ENCODE measurements at places on chromosomes 6 and 20.

GRCh38 chr6:118770112-118770788, 118.9 kb upstream of the CEP85L start:
- DNase-seq: no peak

GRCh38 chr6:1468126-1468525, 78.8 kb downstream of the FOXF2 start:
- DNase-seq: no peak

- no peak for DNase-seq
Measured at GRCh38 chr6:20744911-20745557, 210.8 kb downstream of the CDKAL1 start.

DNA sequence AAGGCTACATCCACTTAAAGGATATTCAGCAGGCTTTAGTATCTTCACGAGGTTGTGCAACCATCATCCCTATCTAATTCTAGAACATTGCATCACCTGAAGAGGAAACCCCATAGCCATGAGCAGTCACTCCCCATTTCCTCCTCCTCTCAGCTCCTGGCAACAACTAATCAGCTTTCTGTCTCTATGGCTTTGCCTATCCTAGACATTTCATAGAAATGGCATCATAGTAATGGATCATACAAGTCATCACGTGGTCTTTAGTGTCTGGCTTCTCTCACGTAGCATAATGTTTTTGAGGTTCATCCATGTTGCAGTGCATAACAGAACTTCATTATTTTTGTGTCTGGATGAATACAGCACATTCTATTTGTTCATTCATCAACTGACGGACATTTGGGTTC, 20.5 kb downstream of the SNAI1 start:
- no peak for DNase-seq

DNA sequence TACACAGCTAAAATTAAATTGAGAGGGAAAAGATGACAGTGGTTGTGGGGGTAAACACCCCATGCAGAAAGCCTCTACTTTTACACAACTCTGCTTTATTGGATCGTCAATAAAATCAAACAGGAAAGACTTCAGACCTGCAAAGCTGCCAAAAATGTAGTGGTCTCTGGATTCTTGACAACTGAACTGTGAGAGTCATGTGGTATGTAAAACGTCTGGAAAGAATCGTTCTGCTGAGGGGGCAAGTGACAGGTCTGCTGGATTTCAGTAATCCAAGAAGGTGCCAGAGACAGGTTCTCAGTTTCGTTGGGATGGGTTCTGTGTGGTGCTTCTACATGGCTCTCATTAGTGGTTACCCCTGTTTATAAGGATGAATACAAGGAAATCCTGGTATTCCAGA, 63.3 kb downstream of the TSPYL4 start:
- no peak for DNase-seq

DNA sequence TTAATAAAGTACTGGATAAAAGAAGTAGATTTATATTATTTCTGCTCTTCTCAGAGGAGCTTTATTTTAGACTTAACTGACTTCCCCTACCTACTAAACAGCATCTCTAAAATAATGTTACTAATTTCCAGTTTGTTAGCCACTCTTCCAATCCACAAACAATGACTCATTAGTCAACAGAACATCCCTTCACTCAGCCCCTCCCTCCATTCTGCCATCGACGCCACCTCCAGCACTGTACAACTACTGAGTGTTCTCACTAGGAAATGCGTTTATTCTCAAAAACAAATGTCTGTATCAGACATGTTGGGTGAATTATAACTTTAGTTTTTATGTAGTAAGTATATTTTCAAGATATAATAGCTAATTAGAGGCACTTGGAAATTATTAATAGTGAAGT, 427.0 kb downstream of the EYS start:
- DNase-seq: no peak

DNA sequence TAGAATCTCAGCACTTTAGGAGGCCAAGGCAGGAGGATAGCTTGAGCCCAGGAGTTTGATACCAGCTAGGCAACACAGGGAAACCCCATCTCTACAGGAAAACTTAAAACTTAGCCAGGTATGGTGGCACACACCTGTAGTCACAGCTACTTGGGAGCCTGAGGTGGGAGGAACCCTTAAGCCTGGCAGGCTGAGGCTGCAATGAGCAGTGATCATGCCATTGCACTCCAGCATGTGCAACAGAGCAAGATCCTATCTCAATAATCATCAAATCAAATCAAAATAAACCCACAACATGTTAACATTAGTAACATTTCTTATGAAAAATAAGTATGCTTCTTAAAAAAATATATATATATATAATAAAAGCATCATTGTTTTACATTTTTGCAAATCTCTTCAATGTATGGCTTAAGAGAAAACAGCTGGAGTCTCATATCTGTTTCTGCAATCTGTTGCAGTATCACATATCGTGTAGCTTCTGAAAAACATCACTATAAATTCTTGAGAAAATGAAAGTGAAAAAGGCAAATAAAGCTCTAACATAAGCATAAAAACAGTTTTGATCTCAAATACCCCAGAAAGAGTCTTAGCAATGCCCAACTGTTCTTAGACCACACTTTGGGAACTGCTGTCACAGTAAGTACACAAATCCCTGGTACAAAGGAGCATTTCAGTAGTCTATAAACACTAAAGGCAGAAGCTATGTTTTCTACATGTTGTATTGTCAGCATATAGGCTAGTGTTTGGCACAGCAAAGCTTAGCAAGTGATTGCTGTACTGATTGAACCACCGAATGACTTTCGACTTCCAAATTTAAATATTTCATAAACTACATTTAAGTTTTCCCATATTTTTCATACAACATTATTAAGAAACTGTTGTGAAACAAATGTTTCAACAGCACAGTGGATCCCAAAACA, 8.0 kb downstream of the MMUT start:
- no peak for DNase-seq

- DNase-seq: peak; percentile 31
Measured at GRCh38 chr20:59165396-59165795, 1.8 kb downstream of the ZNF831 start.

GRCh38 chr6:159375014-159375413, 205.8 kb downstream of the FNDC1 start:
- DNase-seq: no peak

GRCh38 chr20:44832724-44833123, 22.4 kb upstream of the RIMS4 start:
- DNase-seq: no peak

GRCh38 chr6:157219201-157220200, 103.8 kb downstream of the TMEM242 start:
- no peak for DNase-seq

DNA sequence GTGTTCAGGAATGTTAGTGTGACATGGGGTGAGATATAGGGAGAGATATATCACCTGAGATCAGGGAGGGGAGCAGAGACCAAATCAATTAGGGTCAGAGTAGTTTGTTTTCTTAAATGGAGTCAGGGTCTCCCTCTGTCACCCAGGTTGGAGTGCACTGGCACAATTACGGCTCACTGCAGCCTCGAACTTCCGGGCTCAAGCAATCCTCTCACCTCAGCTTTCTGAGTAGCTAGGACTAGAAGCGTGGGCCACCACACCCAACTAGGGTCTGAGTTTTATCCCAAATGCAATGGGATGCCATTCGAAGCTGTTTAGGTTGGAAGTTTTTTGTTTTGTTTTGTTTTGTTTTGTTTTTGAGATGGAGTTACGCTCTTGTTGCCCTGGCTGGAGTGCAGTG, 3.1 kb upstream of the NCOA3 start:
- no peak for DNase-seq

DNA sequence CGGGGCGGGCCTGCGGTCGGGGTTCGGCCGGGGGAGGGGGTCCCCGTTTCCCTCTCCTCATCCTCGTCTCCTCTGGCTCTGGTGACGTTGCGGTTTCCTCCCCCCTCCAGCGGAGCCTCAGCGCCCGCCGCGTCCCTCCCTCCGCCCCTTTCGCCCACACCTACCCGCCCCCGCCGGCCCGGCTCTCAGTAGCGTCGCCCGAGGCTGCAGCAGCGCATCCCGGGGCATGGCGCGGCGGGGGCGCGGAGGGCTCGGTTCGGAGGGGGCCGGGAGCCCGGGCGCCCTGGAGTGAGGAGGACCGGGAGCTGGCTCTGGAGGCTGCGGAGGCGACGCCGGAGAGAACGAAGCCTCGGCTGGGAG, at the start of gene DSE:
Gene DSE (plus strand): TSS at position 188 of the 360 bp plus-strand sequence. CDS start 28,304 bp downstream, outside the sequence.
- DNase-seq: peak; percentile 47

DNA sequence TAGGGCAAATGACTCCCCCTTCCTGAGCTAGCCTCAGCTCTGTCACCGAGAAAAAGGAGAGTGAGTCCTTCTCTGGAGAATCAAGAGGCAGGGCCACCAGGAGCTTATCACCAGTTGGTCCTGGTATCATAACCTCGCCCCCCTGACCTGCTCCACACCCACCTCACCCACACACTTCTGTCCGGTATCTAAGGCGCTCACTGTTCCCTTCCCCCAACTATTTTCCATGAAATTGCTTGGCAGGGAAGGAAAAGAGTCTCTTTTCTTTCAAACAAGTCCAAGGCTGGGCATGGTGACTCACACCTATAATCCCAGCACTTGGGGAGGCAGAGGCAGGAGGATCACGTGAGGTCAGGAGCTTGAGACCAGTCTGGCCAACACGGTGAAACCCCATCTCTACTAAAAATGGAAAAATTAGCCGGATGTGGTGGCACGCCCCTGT, 77.6 kb downstream of the ZMYND8 start:
- DNase-seq: no peak

DNA sequence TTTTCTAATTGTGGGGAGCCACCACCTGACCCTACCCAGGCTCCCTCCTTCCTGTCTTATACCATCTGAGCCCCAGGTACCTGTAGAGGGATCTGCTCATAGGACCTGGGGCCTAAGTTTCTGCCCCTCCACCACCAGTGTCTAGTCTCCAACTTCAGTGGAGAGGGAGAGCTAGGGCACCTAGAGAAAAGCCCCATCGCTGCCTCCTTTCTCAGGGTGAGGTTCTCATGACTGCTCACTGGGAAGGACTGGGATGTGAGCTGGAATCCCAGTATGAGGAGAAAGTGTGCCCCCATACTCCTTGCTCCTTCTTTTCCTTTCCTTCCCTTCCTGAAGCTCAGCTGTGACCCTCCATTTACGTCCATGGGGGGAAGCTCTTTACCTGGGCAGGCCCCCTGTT, 231.6 kb downstream of the LRFN2 start:
- DNase-seq: no peak

- DNase-seq: no peak
Measured at GRCh38 chr6:126033696-126034095, 47.4 kb downstream of the TRMT11 start.

GRCh38 chr6:155623450-155624178, 168.0 kb upstream of the NOX3 start:
- no peak for DNase-seq

DNA sequence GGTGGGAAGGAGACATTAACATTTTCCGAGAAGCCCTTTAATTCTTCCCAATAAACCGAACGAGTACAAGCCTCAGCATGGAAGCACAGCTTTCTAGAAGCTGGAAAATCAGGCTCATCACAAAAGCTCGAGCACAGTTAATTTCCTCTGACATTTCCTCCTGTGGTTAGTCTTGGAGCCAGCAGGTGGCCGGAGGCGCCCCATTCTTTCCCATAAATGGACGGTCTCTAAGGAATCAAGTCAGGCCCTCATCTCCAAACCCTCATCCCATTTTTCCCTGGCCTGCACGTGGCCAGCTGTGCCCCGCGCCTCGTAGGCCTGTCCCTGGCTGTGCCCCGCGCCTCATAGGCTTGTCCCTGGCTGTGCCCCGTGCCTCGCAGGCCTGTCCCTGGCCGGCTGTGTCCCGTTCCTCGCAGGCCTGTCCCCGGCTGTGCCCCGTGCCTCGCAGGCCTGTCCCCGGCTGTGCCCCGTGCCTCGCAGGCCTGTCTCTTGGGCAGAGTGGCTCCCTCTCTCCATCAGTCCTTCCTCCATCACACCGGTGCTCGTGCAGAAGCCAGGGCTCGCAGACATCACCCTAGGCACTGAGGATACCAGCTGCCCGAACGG, 19.7 kb upstream of the NTSR1 start:
- no peak for DNase-seq

- no peak for DNase-seq
Measured at GRCh38 chr6:3916211-3916610, 67.0 kb downstream of the FAM50B start.

DNA sequence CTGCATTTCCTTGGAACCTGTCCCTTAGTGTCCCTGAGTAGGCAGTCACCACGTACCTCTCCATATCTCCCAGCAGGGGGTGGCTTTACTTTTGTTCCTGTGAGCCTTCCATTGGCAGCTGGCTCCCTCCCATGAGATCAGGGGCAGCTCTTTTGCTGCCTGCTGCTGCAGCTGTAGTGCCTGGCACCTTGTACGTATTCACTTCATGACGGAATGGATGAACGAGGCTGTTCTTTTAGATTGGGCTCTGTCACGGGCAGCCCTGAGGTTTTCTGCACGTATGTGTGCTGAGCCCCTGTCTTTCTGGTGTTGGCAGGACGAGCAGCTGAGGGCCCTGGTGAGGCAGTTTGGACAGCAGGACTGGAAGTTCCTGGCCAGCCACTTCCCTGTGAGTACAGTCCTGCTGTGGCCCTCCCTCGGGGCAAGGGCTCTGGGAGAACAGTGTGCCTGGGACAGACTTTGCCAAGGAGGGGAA, 14.6 kb downstream of the MYBL2 start:
- DNase-seq: no peak

DNA sequence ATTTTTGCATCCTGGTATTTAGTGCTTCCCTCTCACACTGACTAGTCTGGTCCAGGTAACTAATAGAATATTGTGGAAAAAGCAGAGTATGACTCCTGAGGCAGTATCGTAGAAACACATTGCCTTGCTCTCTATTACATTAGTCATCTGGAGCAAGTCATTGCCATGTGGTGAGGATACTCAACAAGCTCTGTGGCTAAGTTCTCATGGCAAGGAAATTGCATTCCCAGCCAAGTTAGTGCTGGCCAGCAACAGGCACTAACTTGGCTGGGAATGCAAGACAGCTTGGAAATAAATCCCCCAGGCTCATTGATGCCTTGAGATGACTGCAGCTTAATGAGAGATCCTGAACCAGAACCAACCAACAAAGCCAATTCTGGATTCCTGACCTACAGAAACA, 39.7 kb upstream of the HTR1B start:
- no peak for DNase-seq

GRCh38 chr6:51021171-51021570, 202.5 kb downstream of the TFAP2B start:
- no peak for DNase-seq

DNA sequence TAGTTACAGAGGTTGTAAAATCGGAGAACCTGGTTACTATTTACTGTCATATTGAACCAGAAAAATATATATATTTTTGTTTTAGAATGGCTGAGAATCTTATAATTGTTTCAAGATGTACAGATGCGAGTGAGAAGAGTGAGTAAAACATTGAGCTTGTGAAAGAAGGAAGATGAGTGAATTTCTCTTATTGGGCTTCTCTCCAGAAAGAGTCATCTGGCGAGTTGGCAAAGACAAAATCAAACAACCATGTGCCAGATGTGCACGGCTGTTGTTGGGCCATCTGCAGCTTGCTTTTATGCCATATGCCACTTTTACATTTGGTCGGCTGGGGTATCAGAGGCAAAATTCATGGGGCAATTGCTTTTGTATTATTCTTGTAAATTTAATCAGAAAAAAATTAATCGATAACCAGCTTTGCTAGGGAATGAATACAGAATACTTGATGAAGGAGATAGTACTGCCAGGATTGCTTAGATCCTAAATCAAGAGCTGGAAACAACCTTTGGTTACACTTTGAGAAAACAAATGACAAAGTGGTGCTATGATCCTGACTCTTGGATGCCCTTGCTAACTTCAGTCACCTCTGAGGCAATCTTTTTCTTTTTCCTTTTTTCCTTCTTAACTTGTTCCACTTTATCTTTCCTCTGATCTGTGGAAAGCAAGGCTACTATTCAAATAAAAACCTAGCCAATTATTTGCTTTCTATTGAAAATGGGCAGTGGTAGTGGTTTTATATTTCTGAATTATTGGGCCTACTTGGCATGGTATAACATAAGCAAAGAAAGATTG, 97.1 kb upstream of the GRIK2 start:
- no peak for DNase-seq
